ENCODE measurements at places on chromosomes 7 and 10.

DNA sequence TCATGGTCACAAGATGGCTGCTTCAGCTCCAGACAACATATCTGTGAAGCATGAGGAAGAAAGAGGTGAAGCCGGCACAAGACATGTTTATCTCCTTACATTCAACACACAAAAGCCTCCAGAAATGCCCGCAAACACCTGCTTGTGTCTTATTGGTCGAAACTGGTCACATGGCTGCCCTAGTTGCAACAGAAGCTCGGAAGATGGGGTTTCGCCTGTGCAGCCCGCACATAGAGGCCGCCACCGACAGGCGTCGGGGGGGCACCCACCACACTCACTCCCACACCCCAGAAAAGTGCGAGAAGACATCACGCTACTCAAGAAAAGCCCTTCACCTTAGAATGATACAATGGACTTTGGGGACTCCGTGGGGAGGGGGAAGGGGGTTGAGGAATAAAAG lies 63.0 kb upstream of the MGMT start:
- no peak for DNase-seq

DNA sequence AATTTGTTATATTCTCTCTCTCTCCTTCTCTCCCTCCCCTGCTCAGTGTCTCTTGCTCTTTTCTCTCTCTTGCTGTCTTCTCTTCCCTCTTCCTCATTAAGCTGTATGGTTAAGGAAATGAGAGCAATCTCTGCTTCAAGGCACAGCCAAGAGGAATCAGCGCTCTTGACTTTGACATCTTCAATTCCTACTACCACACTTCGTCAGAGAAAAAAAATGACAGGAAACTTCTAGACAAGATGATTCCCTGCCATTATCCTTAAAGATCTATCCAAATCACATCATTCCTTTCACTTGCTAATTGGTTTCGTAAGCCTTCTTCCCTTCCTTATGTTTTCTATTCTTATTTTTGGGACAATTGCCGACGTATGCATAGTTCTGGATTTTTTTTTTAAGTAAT lies 425.0 kb downstream of the KCNMA1 start:
- DNase-seq, result no peak

DNA sequence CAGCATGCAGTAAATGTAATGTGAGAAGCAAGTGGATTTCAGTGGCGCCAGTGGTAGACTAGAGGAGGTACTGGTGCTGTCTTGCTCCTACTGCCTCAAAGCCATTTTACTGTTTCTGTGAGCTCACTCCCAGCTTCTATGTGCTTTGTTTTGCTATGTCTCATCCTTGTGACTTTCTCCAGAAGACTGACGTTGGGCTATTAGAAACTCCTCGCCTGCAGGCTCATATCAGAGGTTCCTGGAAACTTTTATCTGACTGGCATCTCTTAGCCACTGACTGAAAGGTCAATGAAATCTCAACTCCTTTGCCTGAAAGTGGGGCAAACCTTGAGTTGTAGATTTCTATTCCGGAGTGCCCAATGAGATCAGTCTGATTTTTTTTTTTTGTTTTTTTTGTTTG lies 66.4 kb upstream of the SORCS1 start:
- DNase-seq, result peak; percentile 35

DNA sequence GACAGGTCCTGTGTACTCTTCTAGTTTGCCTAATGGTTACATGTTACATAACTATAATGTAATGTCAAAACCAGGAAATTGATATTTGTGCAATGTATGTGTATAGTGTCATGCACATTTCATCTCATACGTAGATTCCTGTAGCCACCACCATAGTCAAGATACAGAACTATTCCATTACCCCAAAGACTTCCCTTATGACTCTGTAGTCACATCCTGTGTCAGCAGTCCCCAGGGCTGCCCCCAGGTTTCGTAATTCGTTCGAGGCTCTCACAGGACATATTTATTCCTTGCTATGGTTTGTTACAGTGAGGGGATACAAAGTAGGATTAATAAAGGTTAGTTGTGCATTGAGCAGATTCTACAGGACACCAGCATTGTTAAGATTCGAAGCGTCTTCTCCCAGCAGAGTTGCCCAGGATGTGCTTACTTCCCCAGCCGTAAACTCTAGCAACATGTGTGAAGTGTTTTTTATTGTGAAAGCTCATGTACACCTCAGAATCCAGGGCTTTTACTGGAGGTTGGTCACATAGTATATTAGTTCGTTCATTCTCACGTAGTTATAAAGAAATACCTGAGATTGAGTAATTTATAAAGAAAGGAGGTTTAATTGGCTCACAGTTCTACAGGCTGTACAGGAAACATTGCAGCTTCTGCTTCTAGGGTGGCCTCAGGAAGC lies 18.6 kb downstream of the RABGEF1 start:
- DNase-seq, result no peak

DNA sequence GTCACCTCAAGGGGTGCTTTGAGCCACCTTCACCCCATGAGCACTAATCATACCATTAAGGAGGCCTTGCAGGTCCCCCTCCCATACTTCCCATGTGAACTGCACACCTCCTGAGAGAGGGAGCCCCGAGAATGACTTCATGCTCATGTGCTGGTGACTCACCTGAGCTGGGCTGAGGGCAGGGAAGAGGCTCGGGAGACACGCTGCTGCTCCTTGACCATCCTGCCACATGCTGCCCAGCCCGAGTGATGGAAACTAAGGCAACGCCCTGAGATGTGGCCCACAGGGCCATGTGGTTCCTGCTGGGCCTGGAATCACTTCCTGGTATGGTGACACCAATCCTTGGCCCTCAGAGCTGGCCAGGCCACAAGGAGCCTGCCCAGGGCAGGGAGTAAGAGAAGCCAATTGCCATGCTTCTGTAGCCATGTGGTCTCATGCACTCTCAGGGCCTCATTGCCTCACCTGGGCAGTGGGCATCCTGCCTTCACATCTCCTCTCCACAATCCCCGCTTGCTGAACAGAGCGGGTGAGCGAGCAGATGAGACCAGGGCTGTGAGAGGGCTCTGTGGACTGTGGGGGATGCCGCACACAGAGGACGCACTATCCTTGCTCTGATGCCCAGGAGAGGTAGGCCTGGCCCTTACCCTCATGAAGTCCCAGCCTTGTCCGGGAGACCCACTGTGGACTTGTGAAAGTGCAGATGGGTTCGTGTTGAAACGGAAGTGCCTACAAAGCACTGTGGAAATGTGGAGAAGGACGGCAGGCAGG lies 18.3 kb upstream of the PPIF start:
- DNase-seq, result no peak

DNA sequence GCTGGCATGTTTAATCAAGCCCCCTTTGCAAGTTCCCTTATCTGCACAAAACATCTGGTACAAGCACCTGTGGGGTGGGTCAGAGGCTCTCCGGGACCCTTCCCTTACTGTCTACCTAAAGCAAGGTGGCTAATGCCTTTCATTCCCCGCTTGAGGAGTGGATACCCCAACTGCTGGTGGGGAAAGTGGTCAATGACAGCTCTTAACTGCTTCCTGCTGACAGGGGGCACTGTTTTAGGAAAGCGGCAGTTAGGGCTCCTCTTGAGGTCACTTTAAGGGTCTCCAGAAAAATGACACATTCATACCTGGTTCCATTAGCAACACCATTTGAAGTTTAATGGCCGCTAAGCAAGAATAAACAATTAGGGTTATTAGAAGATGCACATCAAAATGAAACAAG lies 761.8 kb upstream of the PHF14 start:
- no peak for DNase-seq

GRCh38 chr10:137606-138005 lies 2.4 kb downstream of the ZMYND11 start:
- DNase-seq, result no peak

- no peak for DNase-seq
Measured at GRCh38 chr10:2425320-2425719, 642.0 kb upstream of the PFKP start.

GRCh38 chr10:68826764-68827591 lies at the start of gene STOX1:
Gene STOX1, plus strand, starts transcription at chr10:68827531. Its CDS starts 93 bp downstream, at chr10:68827624.
- peak; percentile 81 for DNase-seq

GRCh38 chr10:21530641-21531040 lies 3.4 kb upstream of the MLLT10 start:
- no peak for DNase-seq

GRCh38 chr7:44448922-44449583 lies 41.4 kb downstream of the NUDCD3 start:
- no peak for DNase-seq

GRCh38 chr10:57338823-57339558 lies 928.7 kb downstream of the IPMK start:
- DNase-seq, result peak; percentile 31

DNA sequence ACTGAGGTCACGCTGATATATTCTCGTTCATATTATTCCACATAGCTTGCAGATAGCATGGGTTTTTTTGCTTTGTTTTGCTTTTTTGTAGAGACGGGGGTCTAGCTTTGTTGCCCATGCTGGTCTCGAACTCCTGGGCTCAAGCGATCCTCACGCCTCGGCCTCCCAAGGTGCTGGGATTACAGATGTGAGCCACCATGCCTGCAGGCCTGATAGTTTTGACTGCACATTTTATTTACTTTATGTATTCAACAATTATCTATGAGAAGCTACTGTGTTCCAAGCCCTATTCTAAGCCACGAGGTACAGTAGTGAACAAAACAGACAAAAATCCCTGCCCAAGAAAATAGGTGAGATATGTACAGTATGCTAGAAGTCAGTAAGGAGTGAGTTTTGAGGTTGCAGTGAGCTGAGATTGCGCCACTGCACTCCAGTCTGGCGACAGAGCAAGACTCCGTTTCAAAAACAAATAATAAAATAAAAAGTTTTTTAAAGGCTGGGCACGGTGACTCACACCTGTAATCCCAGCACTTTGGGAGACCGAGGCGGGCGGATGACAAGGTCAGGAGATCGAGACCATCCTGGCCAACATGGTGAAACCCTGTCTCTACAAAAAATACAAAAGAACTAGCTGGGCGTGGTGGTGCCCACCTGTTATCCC lies 1.3 kb upstream of the YWHAG start:
- DNase-seq, result no peak

DNA sequence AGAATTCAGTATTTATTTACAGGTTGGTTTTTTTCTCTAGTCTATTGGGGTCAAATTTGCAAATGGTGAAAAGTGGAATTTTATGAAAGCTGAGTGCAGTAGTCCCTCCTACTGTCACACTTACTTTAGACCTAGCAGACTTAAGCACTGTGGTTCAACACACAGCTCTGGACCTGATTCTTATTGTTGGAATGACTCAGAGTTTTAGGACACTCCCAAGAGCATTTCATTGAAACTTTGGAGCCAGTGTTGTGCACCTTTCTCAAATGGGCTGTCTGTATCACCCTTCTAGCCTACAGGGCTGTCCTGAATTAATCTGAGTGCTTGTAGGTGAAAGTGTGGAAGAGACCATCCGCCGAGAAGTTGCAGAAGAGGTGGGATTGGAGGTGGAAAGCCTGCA lies 16.1 kb downstream of the NUDT13 start:
- no peak for DNase-seq

DNA sequence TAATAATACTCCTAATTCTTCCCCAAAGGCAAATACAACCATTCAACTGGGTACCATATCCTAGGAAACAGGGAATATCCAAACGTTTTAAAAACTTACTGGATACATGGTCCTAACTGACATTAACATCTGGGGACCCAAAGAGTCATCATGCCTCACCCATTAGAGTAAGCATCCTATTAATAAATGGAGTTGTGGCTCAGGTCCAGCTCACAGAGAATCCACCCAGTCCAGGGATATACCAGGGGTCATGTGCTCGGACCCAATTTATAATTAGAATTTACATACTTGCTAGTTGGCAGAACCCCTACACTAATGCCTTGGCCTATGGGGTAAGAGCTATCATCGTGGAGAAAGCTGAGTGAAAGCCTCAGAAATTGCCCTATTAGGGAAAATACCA lies 670.0 kb downstream of the XPNPEP1 start:
- no peak for DNase-seq

- DNase-seq, result no peak
Measured at GRCh38 chr7:128203710-128204214, 37.3 kb upstream of the LEP start.

GRCh38 chr10:30738416-30738815 lies 108.9 kb upstream of the LYZL2 start:
- DNase-seq, result no peak

DNA sequence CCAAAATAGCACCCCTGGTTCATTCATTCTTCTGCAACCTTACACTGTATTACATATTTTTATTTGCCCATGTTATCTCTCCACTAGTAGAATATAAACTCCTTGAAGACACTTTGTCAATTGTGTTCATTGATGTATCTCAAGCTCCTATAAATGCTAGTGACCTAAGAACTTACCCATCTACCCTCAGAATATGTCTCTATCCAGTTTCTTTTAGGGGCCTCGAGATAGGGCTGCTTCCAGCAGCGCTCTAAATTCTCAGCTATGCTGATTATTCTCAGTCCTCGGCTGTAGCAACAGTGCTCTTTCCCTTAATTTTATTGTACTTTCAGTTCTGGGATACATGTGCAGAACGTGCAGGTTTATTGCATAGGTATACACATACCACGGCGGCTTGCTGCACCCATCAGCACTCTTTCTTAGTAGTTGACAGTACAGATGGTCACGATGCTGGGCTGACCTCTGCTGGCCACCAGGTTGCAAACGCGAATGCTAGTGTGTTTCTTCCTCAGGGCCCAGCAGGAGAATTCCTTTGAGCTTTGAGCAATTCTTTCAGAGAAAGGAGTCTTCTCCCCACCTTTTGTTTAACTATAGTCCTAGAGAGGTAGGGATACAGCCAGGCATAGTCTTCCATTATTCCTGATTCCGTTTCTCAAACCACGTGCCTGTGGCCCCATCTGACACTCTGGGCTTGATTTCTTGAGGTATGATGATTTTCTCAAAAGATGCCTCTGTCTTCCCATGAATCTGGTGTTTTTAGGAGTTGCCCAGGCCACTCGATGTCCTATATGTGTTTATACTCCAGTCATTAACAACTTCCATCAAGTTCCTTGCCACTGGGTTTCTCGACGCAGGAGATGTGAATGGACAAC lies 49.1 kb upstream of the CDC14C start:
- no peak for DNase-seq

- DNase-seq, result no peak
Measured at GRCh38 chr10:21747809-21748208, 213.8 kb downstream of the MLLT10 start.

GRCh38 chr7:66666313-66666952 lies 37.8 kb downstream of the KCTD7 start:
- DNase-seq, result no peak
